Stimulated activated CD4-positive, alpha-beta T cell treated with anti-CD3 and anti-CD28 coated beads, TNF-alpha, amount 100 ng/mL, for 24 hours (primary cell): ENCODE measurements at places on chromosomes 5 and 9.

- no peak for DNase-seq
Measured at GRCh38 chr5:65364907-65365306, 116.8 kb downstream of the ADAMTS6 start.

DNA sequence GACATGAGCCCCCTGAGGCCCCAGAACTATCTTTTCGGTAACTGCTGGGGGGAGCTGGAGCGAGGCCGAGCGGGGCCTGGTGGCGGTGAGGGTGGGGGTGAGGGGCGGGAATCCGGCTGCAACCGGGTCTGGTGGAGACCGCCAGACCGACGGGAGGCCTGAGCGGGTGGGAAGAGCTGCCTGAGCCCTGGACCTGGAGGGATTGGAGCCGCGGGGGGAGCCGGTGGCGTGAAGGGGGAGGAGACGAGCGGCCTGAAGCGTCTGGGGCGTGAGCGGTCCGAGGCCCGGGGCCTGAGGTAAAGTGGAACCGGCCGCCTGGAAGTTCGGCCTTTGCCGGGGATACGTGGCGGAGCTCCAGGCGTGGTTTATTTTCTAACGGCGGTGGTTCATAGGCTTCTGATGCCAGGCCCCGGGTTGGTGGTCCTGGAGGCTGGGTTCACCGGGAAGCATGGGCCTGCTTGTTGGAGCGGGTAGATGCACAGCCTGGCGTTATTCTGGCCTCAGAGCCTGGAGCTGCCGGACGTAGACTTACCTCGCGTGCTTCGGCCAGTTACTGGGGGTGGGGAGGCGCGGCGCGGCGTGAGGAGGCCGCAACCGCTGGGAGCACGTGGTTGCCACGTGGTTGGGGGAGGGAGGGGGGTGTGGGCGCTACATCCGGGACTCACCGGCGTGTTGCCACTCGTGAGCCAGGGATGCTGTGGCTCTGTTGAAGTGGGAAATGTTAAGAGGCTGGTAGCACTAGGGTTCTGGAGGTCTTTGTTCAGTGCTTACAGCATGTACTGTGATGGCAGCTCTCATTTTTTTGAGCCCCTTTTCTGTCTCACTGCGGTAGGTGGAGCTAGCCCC lies 544 bp downstream of the NPM1 start:
- DNase-seq: peak; percentile 70

- no peak for DNase-seq
Measured at GRCh38 chr9:122008559-122008958, 84.5 kb downstream of the TTLL11 start.

GRCh38 chr9:95007226-95007869 lies 280.8 kb downstream of the AOPEP start:
- no peak for DNase-seq

GRCh38 chr5:150278916-150279315 lies 10.7 kb downstream of the CAMK2A start:
- DNase-seq: no peak

GRCh38 chr5:65946198-65946745 lies 19.9 kb downstream of the ERBIN start:
- DNase-seq: no peak

DNA sequence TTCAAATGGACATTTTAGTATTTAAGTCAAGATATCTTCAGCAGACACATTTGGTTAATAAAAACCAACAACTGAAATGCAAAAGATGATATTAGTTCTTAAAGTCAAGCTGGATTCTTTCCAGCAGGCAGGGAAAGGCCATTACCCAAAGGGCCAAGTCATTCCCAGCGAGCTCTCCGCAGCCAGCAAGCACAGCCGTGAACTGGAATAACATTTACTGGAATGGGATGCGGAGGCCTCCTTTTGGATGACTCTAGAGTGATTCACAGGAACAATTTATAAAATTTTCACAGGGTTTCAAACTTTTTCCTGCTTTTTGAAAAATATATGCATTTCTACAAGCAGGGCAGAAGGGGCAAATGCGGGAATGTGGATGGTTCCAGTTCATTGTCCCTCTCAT lies 76.6 kb upstream of the DAB2 start:
- no peak for DNase-seq

DNA sequence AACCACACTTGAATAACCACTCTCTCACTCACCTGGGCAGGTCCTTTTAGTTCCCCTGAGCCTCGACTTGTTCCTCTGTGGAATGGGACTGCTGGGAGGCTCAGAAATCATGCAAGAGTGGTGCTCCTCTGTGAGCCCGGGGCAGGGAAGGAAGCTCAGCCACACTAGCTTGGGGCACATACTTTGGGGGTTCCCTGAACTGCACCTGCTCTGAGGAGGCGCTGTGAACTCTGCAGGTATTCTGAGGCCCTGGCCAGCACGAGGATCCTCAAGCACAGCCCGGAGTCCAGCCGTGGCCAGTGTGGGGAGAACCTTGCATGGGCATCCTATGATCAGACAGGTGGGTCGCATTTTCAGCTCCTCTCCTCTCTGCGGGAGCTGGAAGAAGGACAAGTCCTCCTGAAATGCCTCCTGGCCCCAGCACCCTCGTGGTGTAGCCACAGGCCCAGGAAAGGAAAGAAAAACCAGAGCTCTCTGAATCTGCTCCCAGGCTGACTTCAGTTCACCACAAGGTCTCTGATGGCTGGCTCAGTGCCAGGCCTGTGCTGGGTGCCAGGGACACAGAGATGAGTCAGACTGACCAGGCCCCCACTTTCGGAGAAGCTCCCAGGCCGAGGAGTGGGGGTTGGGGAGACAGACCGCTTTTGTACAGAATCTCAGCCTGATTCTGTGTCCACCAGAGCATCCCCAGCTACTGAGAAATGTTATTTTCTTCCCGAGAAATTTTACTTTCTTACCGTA lies 11.9 kb downstream of the GLIPR2 start:
- DNase-seq: no peak

GRCh38 chr9:127562279-127562796 lies 49.7 kb upstream of the STXBP1 start:
- no peak for DNase-seq

GRCh38 chr5:17448877-17449276 lies 49.2 kb upstream of the TAF11L2 start:
- DNase-seq: no peak

- no peak for DNase-seq
Measured at GRCh38 chr9:92685022-92685421, 15.1 kb upstream of the IPPK start.

- DNase-seq: no peak
Measured at GRCh38 chr5:132635873-132636272, 22.1 kb upstream of the IL13 start.

- DNase-seq: no peak
Measured at GRCh38 chr9:4303006-4303405, 3.1 kb upstream of the GLIS3 start.

DNA sequence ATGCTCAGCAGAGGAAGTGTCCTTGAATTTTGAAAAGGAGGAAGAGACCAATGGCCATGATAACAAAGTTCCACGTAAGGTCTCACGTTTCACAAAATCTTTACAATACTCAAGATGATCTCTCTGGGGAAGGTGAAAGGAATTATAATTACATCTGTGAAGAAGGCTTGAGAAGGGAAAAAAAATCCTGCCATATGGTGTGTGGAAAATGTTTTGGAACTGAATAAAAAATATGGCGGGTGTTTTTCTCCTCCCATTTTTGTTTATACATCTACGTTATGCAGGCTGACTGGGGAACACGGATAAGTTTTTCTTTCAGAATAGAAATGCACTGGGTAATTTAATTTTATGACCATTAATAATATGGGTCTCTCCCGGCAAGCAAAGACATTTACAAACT lies 425.6 kb upstream of the BRINP1 start:
- no peak for DNase-seq

DNA sequence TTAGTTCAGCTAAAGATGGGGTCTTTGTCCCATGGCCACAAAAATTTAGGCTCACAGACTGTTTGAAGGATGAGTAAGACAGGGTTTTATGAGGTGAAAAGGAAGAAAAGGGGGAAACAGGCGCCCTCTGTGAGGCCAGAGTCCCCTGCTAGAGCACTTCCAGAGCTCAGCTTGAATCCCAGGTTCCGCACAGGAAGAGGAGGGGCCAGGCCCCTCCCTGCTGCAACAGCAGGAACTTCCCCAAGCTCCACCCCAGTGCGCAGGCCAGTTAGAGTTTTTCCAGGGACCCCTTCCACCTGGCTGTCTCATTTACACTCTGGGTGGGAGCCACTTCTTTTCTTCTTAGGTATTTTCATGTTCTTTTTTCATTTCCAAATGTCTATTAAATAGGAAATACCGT lies 480.8 kb downstream of the PSAT1 start:
- DNase-seq: no peak

DNA sequence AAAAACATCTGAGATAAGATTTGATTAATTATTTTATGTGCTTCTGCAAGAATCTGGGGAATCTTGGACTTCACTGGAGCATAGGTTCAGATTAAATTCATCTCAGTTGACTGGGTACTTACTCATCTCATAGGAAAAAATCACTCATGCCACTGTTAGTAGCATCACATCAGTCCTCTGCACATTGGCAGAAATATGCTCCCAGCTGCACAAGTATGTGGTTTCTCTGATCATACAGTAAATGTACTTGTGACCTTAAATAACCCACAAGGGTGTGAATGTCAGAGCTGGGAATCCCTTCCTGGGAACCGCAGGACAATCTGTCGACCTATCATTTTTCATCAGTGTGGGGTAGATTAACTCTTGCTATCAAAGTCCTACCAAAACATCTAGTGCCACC lies 203.7 kb upstream of the SLC24A2 start:
- no peak for DNase-seq

DNA sequence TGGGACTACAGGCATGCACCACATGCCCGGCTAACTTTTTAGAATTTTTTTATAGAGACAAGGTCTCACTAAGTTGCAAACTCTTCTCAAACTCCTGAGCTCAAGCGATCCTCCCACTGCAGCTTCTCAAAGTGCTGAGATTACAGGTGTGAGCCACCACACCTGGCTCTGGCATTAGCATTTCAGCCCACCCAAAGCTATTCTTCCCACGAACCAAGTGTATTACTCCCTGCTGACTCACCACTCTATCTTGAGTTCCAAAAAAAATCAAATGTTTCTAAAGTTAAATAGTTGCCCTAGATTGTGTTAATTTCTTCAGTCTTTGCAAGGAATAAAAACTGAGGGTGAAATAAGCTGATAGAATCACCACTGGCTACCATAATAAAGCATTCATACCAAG lies 205.5 kb downstream of the ARRDC3 start:
- DNase-seq: no peak

GRCh38 chr5:145218019-145218418 lies 617.1 kb downstream of the PRELID2 start:
- DNase-seq: no peak

GRCh38 chr5:52883110-52883509 lies 95.4 kb downstream of the ITGA1 start:
- DNase-seq: no peak

DNA sequence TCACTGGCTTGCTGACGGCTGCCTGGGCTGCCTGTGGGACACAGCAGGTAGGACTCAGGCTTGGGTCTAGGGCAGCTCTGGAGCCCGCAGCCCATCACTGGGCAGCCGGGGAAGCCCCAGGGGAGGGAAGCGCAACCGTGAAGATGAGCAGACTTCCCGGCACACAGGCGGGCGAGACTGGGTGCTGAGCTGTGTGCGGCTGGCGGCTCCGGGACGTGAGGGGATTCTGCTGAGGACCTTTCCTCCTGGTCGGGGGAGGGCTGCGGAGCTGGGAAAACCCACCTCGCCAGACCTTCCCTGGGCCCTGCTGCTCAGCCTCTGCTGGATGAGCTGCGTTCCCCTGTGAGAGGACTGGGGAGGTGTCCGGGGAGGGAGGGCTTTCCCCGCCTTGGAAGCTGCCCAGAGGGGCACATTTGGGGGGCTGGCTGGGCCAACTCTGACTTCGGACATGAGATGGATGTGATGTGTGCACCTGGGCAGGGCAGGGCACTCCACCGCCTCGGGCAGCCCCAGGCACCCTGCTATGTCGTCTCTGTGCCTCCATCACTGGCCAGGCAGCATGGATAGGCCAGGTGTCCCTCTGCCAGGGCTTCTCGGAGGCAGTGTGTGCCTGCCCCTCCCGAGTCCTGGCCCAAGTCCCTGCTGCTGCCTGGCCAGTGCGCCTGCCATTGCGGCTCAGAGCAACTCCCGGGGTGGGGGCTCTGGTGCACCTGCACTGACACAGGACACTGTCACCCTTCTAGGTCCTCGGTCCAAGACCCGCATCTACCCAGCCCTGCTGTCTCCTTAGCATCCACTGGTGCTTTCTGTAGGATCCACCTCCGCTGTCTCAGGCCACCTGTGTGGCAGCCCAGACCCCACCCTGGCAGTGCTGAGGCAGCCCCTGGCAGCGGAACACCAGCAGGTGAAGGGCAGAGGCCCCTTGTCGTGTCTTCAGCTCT lies 66.4 kb downstream of the COL5A1 start:
- no peak for DNase-seq

DNA sequence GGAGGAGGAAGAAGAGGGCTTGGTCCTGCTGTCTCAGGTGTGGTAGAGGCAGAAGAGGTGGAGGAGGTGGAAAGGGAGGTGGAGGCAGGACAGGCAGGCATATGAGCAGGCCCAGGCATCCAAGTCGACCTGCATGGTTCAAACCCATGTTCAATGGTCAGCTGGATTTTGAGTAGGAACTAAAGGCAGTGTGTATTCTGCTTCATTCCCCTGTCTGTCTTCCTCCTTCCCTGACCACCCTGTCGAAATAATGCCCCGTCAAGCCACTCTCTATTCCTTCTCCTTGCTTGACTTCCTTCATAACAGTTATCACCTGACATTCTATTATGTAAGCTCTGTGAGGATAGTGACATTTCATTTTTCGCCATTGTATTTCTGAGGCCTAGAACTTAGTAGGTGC lies 34.8 kb downstream of the ATP6V0E1 start:
- DNase-seq: no peak

DNA sequence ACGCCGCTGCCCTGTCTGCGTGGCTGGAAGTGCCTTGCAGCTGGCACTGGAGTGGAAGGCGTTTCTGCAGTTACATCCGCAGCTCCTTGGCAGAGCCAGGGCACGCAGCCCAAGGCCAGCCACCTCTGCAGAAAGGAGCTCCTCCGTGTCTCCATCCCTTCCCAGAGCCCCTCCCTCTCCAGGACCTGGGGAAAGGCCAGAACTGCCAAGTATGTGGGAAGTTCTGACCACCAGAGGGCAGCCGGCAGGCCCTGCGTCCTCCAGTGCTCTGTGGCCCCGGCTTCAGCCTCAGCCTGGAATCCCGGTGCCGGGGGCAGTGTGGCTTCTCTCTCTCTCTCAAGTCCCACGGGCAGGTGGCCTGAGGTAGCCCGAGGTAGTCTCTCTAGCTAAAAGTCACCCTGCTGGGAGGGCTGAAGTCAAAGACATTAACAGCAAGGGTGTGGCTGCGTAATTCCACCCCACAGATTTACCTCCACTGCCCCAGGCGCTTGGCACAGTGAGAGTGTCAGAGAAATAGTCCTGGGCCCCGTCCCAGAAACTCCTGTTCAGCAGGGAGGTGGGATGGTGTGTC lies 101.7 kb upstream of the FCN2 start:
- no peak for DNase-seq

DNA sequence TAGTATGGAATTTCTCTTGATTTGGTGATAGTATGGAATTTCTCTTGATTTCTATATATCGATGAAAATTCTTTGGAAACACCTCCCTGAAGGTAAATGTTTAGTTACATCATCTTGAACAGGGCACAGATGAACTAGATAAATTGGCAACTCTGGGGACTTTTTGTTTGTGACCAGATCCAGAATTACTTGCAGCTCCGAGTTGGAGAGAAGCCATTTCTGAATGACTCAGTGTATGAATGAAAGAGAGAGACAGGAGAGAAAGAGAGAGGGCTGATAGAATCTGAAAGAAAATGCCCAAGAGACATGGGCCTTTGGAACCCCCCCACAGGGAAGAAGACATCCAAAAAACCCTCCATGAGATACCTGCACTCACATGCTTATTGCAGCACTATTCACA lies 14.1 kb downstream of the TNFSF15 start:
- no peak for DNase-seq

- DNase-seq: no peak
Measured at GRCh38 chr5:173450188-173450587, 122.0 kb upstream of the STC2 start.

GRCh38 chr5:55547781-55548180 lies 13.0 kb upstream of the PLPP1 start:
- no peak for DNase-seq
